ENCODE measurements at places on chromosomes 5 and 9.

GRCh38 chr5:5116956-5117355, 23.2 kb upstream of the ADAMTS16 start:
- DNase-seq = no peak

- DNase-seq = no peak
Observed at GRCh38 chr5:26229848-26230247, 808.5 kb downstream of the CDH9 start.

- DNase-seq = no peak
Observed at GRCh38 chr9:124481115-124481514, 26.1 kb downstream of the NR5A1 start.

GRCh38 chr9:118751077-118751847, 618.0 kb downstream of the BRINP1 start:
- no peak for DNase-seq

DNA sequence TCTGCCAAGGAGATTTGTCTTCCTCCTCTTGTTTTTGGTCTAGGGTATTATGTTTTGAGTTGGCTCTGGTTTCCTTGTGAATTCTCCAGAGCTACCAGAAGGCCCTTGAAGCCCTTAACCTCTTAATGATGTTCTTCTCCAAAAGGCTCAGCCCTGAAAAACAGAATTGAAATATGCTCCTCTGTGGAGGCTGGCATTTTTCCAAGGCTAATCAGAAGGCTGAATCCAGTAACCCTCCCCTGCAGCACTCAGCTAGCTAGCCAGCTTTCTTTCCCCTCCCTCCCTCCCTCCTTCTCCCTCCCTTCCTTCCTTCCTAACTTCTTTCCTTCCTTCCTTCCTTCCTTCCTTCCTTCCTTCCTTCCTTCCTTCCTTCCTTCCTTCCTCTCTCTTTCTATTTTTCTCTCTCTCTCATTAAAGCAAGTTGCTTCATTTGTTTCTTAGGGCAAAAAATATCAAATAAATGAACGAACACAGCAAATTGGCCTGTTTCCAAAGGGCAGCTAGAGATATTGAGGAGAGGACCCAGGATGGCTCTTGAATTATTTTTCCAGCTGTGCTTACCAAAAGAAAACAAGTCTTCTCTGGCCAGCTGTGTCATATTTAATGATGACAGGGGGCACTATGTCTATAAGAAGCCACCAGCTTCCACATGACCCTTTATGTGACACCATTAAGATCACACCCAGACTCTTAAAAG, 38.7 kb downstream of the JAKMIP2 start:
- DNase-seq = no peak

DNA sequence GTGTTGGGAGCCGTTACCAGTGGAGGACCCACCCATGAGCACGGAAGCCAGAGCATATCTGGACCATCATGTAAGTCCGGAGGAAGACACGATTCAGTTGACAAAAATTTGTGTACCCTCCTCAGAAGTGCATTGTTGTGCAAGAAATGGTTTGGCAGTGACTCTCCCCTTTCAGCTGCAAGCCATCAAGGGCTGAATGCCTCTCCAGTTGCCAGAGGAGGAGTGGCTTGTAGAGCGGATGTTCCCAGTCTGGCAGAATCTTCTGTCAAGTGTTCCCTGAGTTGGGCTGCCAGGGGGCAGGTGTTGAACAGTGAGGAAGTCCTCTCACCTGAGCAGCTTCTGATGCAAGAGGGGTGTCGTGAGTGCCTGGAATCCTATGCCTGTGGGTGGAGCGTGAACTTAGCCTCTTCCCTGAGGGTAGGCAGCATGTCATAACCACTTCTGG, 27.6 kb upstream of the CDKN2AIPNL start:
- no peak for DNase-seq

Data from hematopoietic multipotent progenitor cell treated with erythropoietin and hydrocortisone succinate and interleukin-3 and kit ligand, for 8 days (in vitro differentiated cells).